Stimulated activated CD8-positive, alpha-beta memory T cell treated with anti-CD3 and anti-CD28 coated beads, Interleukin-15, amount 100 ng/mL, for 4 hours (primary cell): ENCODE measurements at places on chromosomes 2 and 18.

DNA sequence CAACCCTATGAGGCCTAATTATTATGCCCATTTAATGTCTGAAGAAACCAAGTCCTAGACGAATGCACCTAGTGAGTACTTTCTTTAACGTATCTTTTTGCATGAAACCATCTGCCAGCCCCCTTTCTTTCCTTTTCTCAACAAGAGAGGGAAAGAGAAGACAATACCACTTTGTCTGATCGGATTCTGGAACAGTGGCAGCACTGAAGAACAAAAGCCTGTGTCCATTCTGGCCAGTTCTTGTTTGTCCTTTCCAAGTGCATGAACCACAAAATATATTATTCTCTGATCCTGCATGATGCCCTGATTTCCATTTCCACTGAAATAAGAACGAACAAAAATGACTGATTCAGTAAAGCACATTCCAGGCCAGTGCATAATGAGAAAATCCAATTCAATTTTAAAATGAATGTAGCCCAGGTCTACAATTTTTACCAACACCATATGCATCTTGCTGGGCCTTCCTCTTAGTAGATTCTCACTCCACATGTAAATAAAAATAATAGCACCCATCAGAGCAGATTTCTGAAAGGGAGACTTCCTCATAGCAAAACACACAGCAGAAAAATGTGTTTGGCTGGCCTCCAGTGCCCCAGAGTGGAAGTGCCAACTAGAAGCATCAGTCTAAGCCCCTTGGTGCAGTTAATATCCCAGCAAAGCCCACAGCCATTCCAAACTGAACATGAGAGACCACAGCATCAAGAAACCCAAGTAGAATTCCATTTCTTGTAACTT is 422.6 kb upstream of the ID2 start:
- DNase-seq: no peak

DNA sequence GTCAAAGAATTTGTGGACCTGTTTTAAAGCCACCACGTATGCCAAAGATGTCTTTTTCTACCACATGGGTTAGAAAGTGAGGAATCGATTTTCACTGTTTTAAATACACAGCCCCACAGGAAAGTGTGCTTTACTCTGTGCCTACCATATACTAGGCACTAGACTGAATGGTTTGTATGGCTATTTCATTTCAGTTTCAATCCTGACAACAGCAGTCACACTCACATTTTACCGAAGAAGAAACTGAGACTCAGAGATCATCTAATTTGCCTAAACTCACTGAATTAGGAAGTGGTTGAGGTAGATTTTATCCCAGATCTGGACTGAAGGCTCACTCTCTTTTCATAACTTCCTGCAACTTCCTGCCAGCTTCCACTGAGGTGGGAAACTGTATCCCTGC is 176.4 kb downstream of the ALK start:
- no peak for DNase-seq

- no peak for DNase-seq
These were observed 87.1 kb upstream of the MCFD2 start for GRCh38 chr2:47002480-47003381.

DNA sequence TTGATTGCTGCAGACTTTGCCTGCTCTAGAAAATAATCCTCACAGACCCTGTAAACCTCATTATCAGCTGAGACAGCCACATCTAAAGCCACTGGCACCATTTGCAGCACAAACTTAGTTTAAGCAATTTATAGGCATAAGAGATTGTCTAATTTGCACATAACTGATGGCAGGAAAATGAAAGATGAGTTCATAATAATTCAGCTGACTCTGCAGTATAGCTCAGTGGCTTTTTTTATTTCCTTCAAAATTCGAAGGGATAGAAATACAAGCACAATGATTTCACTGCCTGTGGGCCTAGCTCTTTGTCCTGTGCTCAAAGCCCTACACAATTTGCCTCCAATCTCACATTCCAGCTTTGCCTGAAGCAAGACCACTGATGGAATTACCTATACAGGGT is 341.2 kb downstream of the RAD51AP2 start:
- DNase-seq: no peak

- no peak for DNase-seq
These were observed 182.7 kb downstream of the RPIA start for GRCh38 chr2:88874063-88874657.

DNA sequence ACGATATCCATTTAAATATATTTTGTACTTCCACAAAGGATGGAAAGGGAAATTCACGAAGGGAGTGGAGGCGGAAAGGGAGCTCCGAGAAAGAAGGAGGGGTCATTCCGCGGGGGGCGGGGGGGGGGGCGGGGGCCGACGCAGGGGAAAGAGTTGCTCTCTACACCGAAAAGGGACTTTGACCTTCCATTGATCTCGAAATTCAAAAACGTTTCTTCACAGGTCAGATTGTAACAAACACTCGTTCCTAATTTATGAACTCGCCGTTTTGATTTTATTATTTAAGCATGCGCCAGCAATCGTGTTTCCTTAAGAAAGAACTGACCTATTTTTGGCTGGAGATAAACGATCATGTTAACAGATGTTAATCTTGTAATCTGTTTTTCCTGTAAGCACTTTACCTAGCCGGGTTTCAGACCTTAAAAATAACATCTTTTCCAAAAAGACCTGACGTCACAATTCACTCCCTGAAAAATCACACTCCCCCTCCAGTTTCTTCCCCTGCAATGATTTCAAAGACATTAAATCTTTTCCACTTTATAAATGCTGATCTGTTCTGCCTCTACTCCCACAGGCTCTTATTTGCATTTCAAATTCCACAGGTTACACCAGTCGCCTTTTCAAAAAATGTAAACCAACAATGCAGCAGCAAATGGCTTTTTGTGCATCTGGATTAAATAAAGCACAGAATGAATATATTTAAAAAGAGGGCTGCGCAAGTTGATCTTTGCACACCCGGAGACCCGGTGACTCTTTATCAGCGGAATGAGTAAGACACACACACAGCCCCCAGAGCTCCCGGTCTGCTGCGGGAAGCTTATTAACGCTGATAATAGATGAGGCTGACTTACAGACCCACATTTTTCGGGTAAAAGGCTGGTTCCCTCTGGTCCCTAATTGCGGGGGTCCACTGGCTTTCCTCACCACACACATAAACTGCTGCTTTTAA is 1.6 kb downstream of the ZNF516 start:
- DNase-seq: no peak

DNA sequence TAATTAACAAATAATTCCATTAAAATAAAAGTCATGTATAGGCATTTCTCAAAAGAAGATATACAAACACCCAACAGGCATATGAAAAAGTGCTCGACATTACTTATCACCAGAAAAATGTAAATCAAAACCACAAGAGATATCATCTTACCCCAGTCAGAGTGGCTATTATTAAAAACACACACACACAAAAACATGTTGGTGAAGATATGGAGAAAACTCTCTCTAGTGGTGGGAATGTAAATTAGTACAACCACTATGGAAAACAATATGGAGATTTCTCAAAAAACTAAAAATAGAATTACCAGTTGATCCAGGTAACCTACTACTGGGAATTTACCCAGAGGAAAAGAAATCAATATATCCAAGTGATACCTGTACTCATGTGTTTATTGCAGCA is 966.3 kb upstream of the POU3F3 start:
- DNase-seq: no peak

DNA sequence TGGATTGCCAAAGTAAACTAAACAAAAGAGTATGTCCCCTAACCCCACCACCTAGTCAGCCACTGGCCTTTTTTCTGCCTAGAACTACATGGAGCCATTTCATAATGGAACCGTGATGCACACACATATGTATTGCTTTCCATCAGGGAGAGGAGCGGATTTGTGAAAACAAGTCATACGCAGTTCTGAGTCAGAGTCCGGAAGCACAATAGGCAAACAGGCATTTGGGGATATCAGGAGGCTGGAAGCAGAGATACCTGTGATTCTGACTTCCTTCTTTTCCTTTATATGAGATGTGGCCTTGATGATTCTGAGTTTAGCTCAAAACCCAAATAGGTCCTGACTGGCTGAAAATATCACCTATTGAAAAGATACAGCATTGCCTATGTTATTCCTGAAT is 93.5 kb downstream of the TMEM163 start:
- DNase-seq: no peak

- DNase-seq: no peak
These were observed 67.9 kb upstream of the GLS start for GRCh38 chr2:190812506-190813294.

DNA sequence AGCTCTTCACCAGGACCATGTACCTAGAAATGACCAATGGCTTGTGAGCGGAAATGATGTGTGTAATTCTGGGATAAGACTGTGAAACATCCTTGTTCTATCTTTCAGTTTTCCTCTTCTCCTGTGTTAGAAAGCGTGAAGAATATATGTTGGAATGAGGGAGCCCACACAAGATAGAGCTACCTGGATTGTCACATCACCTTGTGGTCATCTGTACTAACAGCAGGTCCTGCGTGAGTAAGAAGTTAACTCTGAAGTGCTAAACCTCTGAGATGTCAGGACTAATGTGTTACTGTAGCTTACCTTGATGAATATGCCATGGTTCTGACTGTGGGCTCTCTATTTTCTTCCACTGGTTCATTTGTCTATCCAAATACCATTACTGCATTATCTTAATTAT is 75.6 kb downstream of the FASTKD2 start:
- no peak for DNase-seq

DNA sequence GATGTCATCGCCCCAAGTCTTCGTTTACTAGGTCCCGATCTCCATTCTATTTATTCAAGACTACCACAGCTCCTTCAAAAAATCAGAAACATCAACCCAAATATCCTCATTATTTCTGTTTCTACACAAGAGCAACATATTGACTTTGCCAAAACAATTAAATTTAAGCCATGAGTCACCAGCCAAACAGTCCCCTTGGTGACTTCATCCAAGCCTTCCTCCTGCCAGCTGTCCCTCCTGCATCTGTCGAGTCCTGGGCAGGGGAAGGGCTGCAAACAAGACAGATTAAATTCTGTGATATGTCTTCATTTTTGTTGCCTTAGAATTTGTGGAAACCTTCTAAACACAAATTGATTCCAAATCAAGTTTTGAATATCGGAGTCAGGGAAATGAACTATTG is 110.3 kb downstream of the SP3 start:
- DNase-seq: no peak

DNA sequence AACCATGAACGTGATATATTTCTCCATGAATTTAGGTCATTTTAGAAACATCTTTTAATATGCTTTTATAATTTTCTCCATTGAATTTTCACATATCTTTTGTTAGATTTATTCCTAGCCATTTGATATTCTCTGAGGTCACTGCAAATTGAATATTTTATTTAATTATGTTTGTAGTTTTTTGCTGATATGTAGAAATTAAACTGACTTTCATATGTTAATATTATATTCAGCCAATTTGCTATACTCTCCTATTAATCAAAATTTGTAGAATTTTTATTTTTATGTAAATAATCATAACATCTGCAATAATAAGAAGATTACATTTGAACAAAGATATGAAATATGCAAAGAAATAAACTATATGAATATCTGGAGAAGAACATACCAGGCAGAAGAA is 46.9 kb downstream of the RMDN2 start:
- no peak for DNase-seq

DNA sequence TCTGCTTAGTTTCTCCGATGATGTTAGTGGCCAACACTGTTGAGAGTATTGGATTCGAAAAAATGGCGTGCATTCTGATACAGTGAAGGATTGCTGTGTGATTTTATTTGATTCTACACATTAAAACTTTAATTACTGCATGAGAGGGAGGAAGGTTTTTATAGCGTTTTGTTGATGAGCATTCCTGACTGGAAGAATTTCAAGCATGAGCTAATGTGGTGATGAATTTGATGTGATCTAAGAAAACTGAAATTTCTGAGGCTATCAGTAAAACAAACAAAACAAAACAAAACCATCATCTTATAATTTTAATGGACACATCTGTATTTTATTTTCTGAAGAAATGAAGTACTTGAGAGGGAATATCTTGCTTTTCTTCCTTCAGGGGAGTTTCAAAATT is 59.6 kb downstream of the ITGB6 start:
- no peak for DNase-seq

- DNase-seq: no peak
These were observed 85.4 kb upstream of the EML6 start for GRCh38 chr2:54638103-54638502.

DNA sequence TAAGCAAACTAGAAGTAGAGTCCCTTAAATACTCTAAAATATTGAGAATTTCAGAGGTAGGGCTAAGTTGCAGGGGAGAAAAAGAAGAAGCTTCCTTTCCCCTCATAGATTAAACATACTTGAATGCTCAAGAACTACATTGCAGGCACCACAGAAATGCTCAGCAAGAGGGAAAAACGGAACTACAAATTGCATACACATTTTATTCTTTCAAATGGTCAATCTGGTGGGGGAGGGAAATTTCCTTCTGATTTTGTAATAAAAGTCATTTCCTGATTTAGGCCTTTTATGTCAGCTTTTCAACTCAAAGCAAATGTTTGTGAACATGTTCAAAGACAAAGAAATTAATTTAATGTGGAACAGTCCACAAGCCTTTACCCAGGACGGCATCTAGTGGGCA is 33.0 kb downstream of the FARSB start:
- no peak for DNase-seq

DNA sequence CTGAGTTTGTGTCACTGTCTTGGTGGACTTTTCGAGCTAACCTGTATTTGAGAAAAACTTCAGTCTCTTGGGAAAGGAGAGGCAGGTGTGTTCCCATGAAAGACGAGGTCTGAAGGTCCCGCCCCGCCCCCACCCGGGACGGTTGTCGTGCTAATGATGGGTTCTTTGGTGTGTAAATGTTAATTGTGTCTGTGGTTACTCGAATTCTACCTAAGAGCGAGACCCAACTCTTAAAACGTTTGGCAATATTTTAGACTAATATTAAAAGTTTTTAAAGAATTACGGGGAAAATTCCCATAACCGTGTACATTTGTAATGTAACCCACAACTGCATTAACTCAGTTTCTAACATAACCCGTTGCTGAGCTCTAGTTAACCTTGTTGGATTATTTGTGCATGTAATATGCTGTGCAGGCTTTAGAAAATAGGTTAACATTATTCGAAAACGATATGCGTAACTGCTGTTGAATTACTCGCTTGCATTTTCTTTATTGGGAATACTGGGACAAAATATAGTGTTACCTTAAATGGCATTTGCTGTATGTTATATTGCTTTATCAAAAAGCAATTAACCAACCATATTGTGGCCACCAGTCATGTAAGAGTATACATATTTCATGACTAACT is 833 bp downstream of the EPB41L5 start:
- no peak for DNase-seq

DNA sequence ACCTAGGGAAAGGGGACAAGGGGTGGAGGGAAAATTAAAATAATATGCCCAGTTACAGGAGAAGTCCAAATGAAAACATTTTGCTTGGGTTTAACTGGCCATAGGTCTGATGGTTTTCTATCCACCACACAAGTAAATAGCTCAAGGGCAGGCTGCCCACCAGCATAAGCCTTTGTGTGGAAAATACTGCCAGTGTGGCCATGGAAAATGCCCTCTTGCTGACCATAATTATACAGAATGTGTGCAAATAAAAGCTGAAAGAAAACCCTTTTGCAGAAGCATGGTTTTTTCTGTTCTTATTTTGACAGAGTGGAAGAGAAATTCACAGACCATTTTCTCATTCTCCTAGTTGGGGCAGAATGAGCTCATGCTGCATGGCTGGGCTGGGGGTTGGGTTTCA is 111.3 kb upstream of the SIX2 start:
- no peak for DNase-seq
